Jurkat, Clone E6-1 (cell line): ENCODE measurements at places on chromosomes 11 and 22.
A peak's percentile ranks its signal among the peaks of the same experiment; 100 is the strongest.

GRCh38 chr11:2523821-2524391 lies 79.1 kb downstream of the KCNQ1 start:
- DNase-seq: no peak

DNA sequence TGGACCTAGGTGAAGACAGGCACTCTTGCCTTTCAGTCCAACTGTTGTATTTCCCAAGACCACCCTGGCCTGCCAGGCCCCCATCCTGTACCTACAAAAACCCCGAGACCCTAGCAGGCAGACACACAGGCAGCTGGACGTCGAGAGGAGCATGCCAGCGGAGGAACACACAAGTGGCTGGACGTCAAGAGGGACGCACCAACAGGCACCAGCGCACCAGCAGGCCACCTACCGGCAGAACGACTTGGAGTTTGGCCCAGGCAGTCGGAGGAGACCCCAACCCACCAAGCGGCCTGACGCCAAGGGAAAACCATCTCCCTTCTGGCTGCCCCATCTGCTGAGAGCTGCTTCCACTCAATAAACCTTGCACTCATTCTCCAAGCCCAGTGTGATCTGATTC lies 1883.4 kb upstream of the RAG2 start:
- DNase-seq: no peak

DNA sequence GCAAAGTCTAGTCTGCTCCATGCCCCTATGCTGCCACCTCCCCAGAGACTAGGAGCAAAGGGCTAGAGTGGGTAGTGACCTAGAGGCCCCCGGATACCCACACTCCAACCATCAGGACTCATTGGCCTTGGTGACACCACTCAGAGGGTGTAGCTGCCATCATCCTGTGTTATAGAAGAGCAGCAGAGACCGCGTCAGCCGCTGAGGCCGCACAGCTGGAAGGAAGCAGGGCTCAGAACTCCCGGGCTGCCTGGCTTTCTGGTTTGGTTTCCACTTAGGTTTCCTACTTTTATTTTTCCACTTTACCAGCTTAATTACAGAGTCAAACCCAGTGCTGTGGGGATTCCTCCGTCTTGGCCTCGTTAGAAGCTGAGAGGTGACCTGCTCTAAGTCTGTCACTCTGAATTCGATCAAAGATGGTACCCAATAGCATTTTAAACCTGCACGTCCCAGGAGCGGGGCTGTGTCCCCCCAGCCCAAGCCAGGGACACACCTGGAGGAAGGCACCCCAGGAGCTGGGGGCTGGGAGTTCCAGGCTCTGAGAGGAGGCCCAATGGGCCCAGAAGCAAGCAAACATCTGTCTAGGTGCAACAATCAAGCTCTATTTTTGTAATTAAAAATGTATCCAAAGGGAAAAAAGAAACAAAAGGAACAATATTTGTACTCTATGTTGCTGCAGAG lies 2.1 kb upstream of the CDKN1C start:
- DNase-seq: no peak

GRCh38 chr22:45064313-45065278 lies 54.8 kb upstream of the PHF21B start:
- no peak for DNase-seq

DNA sequence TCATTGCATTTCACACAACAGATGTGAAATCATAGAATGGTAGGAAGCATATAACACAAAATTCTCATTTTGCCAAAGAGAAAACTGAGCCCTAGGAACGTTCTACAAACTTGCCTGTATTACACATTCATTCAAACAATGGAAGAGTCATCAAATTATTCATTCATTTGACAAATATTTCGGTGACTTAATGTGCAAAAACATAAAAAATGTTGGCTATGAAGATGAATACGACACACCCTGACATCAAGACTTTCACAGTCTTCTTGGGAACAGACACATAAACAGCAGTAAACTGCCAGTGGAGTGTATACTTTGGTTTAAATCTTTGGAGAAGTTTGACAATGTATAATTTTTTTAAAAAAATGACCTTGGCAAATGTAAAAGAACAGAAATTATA lies 20.4 kb upstream of the C11orf87 start:
- no peak for DNase-seq

- DNase-seq: no peak
These were observed 1.8 kb downstream of the TESMIN start for GRCh38 chr11:68749229-68750123.

- no peak for DNase-seq
These were observed 32.2 kb downstream of the SLC6A5 start for GRCh38 chr11:20631519-20632168.

GRCh38 chr11:74154620-74155281 lies 16.1 kb downstream of the C2CD3 start:
- no peak for DNase-seq

DNA sequence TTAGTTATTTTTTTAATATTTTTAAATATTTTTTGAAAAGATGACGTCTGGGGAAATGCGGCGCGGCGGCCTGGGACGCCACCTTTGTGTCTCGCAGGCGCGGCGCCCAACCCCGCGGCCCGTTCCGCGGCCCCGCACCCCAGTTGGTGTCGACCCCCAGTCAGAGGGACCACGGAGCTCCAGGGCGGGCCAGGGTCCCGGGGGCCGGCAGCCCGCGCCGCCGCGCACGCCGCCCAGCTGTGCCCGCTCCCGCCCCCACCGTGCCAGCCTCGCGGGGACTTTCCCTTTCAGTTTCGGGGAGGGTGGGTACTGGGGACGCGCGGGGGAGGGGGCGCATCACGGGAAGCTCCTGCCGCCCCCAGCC lies 1.6 kb downstream of the CCND1 start:
- no peak for DNase-seq

- no peak for DNase-seq
These were observed 158.8 kb upstream of the GUCY1A2 start for GRCh38 chr11:107177106-107177477.

- DNase-seq: no peak
These were observed 33.1 kb upstream of the TSPAN18 start for GRCh38 chr11:44693654-44694119.

DNA sequence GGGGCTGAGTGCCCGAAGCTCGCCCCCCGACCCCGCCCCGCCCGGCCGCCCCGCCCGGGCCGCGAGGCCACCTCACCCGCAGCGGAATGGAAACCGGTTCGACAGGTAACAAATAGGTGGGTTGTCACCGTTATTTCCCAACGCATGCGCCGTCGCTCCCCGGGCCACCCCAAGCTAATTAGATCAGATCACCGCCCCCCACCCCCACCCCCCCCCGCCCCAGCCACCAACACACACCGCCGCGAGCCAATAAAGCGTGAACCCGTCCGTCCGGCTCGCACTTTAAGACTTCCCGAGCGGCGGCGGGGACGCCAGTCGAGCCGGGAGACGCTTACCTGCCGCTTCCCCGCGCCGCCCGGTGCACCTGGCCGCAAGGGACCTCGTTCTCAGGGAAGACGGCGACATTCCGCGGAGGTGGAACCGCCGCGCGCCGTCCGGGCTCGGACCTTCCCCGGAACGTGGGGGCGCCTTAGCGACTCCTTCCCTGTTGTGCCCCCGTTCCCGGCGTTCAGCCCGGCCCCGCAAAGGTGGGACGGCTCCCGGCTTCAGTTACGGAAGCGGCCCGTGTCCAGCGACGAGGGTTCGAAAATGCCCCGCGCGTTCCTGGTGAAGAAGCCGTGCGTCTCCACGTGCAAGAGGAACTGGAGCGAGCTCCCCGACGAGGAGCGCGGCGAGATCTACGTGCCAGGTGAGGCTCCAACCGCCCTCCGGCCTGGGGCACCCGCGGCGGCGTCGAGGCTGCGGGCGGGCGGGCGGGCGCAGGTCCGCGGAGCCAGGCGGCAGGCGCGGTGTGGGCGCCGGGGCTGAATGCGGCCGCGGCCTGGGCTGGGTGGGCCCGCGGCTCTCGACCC lies at the start of gene OVOL1:
Gene OVOL1, plus strand, starts transcription at position 278 of the 851 bp plus-strand sequence. Its CDS starts 311 bp downstream, at position 589.
- no peak for DNase-seq

DNA sequence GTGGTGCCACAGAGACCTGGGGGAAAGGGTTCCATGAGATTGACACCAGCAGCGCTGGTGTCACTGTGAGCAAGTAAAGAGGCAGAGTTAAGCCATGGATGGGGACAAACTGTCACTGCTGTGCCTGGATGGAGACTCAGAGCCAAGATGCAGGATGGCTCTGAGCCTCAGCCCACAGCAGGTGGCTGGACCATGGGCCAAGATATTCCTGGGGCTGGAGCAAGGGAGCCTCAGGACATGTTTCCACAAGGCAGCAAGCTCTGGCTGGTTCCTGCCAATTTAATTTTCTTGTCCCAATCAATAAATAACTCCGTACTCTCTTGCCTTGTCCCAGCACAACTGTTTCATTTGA lies 23.0 kb downstream of the MYO18B start:
- no peak for DNase-seq

DNA sequence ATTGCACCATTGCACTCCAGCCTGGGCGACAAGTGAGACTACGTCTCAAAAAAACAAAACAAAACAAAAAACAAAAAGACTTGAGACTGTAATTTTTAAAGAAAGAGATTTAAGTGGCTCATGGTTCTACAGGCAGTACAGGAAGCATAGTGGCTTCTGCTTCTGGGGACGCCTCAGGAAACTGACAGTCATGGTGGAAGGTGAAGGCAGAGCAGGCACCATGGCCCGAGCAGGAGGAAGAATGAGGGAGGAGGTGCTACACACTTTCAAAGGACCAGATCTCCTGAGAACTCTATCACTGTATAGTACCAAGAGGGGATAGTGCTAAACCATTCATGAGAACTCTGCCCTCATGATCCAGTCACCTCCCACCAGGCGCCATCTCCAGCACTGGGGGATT lies 52.0 kb downstream of the CBL start:
- peak; percentile 42 for DNase-seq

DNA sequence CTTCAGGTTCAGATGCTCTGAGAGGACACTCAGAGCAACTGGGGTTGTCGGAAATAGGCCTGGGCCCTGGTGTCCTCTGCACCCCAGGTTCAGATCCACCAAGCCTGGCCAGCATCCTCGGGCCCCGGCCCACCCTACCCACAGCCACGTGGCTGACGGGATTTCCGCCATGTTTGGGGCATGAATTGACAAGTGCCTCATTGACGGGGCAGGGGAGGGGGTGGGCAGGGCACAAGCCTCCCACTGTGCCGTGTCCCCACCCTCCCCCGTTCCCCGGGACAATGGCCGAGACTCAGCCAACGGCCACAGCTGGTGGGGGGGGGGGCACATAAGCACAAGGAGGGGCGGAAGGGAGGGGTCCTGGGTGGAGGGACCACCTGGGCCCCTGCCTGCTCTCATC lies 8.5 kb downstream of the MYRF start:
- no peak for DNase-seq

- no peak for DNase-seq
These were observed 25.7 kb downstream of the APOL5 start for GRCh38 chr22:35743326-35743860.

DNA sequence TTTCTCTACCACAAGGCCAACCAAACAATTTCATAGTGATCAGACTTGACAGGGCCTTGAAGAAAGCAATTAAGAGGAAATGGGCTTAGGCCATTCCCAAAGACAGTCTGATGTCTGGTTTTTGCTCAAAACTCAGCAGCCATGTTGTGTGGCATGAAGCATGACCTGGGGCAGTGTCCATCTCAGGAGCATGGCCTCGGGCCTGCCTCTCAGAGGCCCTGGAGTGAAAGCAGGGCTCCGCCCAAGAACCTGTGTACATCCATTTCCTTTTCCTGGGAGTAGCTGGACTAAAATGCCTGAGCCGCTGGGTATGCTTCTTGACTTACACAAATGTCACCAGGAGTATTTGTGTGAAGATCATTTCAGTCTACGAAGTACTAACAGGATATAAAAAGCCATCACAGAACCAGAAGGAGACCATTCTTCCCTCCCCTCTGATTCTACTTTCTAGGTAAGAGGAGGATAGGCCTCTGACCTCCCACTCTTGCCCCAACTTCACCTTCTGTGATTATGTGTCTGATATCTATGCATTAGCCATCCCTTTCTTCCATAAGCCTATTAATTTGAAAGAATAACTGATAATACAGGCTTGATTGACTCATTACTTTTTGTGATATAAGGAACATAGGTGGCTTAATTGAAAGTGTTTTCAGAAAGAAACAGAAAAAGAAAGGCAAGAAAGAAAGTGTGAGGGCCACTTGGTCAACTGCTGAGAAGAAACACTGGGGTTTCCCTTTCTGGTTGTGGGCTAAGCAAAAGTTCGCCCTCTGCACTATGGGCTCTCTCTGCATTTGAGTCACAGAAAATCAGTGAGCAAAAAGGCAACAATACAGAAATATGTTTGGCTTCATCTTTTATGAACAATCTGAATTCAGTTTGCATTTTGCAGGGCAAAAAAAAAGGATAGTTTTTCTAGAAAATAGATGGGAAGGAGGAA lies 188.6 kb upstream of the MTMR2 start:
- DNase-seq: no peak

DNA sequence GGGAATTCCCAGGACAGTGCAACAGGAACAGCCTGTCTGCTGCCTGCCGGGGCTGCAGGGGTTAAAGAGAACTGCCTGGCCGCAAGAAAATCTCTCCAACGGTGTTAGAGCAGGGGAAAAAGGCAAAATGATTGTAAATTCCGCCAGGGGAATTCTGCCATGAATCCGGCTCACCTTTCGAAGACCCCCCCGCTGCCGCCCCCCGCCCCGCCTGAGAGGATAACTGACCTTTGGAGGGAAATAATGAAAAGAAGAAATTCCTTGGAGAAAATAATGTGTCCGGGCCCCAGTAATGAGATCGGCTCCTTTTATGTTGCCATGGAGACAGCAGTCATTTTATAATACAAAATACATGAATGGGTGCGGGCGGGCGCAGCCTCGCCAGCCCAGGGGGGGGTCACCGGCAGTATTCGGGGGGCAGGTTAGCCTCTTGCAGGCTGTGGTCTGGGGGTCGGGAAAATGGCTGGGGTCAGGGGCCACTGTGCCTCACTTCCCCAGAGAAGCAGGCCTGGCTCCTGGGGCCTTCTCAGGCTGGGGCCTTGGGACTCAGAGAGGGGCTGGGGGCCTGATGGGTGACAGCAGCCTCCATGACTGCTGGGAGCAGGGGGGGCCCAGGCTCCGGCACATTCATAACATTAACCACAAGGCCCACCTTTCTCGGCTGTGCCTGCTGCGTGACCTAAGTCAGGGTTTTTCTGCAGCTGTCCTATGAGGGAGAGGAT lies 228.1 kb downstream of the MN1 start:
- DNase-seq: no peak

DNA sequence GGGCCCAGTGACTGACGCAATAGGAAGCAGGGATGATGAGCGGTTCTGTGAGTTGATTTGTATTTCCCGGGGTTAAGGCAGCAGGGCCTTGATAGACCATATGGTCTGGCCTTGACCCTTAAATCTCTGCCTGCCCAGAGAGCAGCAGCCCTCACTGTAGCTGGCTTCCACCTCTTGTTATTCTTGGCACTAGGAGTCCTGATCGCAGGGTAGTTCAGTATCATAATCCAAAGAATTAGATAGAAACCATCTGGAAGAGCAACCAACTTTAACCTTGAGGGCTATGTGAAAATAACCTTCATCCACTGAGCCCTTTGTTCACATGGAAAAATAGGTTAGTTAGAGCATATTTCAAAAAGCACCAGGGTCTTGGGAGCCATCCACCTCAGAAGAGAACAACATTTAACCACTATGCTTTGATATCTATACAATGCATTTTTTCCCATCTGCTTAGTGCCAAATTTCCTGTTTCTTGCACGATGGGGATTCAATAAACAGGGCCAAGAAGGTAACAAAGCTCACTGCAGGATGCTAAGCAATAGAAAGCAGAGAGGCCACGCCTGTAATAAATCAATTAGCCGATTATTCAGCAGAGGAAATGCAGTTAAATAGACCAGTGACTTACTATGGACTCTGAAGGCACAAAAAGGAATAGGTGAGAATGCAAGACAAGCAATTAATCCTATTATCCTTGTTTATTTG lies 761.3 kb downstream of the OPCML start:
- DNase-seq: no peak

- DNase-seq: no peak
These were observed 14.6 kb downstream of the C11orf97 start for GRCh38 chr11:94526645-94527438.
